Eye (tissue), 1 donor: ENCODE measurements at places on chromosomes 2 and 18.

- DNase-seq: no peak
Measured at GRCh38 chr18:62776024-62776570, 60.8 kb downstream of the PHLPP1 start.

DNA sequence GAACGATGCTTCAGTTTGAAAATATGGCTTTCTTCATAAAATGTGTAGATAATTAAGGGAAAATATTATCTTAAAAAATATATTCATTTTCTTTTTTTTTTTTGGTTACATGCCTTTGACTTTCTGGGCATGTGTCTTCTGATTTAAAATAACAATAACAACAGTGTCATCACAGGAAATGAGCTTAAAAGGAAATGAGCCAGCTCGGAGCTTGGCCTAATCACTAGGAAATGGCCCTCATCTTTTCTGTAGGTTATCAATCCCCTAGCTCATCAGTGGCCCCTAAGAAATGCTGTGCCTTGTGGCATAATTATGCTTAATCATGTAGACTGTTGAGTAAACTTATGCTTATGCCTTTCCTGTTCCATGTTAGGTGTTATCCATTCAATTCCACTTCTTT is 141.8 kb upstream of the FHL2 start:
- DNase-seq: no peak

- DNase-seq: no peak
Measured at GRCh38 chr2:206989311-206989710, 50.0 kb downstream of the CPO start.

DNA sequence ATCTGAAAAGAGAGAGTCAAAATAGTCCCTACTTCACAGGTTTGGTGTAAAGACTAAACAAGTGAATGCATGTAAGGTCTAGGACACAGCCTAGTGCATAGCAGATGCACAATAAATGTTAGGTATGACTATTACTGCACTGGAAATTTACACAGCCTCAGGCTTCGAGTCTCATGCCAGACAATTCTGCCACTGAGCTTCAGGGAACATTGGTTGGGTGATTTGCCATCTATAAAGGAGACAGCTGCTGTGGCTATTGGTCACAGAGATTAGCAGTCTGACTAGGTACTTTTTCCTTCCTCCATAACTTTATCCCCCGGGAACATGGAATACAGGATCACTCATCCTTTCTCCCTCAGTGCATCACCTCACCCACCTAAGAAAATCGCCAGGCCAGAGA is 89.2 kb downstream of the FAM124B start:
- DNase-seq: no peak

- DNase-seq: no peak
Measured at GRCh38 chr2:98869870-98870269, 66.2 kb downstream of the CRACDL start.

GRCh38 chr18:35117951-35118411 is 76.8 kb downstream of the MAPRE2 start:
- DNase-seq: peak; percentile 60

- DNase-seq: no peak
Measured at GRCh38 chr18:68769461-68769860, 28.4 kb upstream of the CCDC102B start.

DNA sequence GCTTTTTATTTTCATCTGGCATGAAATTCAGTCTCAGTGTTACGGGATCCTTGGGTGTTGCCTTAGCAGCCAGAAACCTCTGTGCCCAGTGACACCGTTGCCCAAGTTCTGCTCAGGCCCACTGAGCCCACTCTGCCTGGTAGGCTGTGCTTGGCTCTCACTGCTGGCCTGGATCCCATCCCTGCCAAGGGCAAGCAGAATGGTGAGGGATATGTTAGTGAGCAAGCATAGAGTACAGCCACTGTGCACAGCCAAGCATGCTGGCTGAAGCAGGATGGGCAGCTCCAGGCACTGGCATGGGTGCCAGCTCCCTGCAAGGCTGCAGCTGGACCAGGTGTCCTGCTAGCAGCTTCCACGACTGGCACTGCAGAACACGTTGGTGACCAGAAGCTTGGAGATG is 194.7 kb upstream of the TFPI start:
- no peak for DNase-seq

- DNase-seq: no peak
Measured at GRCh38 chr2:82748653-82749052, 1710.4 kb downstream of the SUCLG1 start.

DNA sequence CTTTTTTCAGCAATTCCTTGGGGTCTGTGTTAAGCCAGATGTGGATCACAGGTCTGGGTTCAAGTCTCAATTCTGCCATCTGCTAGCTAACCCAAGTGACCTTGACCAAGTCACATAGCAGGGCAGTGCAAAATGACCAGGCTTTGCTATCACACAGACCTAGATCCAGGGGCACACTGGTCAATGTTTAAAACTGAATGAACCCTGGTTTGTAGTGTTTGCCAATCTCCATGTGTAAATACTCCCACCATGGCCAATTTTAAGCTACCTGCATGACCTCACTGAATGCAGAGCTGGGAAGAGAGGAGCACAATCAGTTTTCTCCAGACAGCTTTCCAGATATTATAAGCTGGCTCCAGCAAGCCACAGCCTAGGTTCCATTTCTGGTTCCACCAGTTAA is 142.9 kb downstream of the CHST9 start:
- no peak for DNase-seq

DNA sequence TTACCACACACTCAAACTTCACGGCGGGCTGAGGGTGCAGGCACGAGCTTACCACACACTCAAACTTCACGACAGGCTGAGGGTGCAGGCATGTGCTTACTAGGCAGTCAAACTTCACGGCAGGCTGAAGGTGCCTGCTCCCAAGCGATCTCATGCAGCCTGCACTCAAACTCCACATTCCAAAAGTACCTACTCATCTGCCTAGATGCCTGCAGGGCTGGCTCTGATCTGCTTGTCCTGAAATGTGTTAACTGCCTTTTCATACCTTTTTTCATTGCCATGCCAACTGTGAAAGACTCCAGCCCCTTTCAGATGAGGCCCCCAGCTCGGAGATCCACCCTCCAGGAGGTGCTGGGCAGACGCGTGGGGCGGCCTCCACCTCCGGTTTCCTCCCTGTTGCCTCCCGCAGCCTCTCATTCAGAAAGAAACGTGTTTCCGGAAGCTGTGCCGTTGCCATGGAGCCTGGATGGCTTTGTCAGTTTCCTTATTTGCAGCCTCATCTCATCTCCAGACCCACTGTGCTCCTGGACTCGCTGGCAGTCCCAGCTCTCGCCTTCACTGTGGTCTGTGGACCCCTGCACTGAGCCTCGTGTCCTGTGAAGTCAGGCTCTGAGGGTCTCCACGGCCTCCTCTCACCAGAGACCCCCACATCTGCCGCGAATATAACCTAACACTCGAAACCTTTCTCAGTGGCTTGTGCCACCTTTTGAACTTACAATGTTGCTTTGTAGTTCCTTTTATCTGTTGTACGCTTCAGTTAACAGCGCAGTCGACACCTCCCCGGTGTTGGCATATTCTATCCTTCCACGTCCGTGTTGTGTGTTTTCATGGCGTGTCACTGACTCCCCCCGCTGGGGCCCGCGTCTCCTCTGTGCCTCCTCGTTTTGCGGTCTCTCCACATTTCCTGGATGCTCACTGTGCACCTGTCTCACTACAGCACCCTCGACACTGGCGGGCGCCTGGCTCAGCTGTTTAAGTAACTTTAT is 106.1 kb upstream of the ALKAL2 start:
- DNase-seq: peak; percentile 81

DNA sequence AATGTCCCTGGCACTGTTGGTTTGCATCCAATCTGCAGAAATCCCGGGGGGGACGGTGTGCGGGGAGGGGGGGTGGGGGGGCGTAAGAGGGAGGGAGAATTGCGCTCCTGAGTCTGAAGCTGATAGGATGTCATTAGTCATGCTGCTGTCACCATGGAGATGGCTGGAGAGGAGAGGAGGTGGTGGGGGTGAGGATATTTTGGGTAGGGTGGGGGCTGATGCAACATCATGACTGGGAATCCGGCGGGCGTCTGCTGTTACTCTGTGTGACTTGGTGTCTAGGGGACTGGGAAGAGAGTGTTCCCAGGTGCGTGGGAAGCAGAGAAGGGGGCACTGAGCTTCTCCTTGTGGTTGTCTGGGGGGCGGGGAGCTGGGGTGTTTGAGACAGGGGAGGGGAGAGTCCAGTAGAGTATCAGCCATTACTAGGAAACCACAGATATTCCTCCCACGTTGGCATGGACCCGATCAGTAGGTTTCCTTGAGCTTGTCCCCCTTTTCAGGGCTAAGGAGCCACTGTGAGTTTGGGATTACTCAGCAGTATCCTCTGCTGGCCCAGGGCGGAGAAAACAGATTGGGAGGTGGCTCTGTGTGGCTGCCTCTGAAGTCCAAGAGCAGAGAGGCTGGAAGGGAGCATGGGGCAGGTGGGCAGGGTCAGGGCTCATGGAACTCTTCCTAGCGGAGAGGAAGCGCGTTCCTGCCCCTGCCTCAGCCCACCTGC is 18.9 kb downstream of the TET3 start:
- no peak for DNase-seq

- no peak for DNase-seq
Measured at GRCh38 chr2:212158081-212158480, 380.5 kb downstream of the ERBB4 start.

DNA sequence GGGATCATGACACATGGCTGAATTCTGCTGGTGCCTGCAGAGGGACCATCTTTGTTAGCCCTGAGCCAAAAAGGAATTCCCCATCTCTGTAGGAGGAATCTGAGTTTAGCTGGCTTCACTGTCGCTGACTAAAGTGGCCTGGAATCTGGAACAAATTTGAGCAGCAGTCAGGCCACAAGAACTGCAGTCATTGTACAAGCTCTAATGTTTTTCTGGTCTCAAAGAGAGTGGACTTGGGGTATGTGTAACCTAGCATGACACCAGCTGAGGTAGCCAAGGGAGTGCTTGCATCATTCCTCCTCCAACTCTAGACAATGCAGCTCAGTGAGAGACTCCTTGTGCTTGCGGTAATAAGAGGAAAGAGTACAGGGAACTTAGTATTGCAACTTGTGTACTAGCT is 539.1 kb upstream of the LRRTM4 start:
- DNase-seq: no peak

- DNase-seq: no peak
Measured at GRCh38 chr2:191686066-191686465, 8.1 kb downstream of the NABP1 start.

DNA sequence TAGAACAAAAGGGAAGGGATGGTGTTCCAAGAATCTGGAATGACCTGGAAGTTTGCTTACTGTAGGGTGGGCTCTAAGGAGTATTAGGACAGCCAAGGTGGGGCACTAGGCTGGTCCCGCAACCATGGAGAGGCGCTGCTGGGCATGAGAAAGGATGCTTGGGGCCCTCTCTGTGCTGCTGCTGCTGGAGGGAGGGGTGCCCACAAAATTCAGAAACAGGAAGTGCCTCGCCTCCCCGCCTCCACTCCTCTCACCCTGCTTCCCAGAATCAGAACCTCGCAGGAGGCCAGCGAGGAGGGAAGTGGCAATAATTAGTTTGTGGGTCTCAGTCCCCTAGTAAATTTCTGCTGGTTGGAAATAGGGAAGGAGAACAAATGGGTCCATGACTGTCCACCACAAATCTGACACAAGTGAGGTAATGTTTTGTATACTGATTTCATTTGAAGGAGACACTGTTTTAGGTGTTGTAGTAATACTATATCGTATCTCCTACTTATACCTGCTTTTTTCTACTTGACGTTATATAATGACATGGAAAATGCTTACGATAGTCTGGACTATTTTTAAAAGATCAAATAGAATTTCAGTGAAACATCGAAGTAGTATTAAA is 7.9 kb upstream of the PDCL3 start:
- DNase-seq: no peak

- no peak for DNase-seq
Measured at GRCh38 chr2:237824085-237824484, 25.5 kb downstream of the RBM44 start.
